ENCODE measurements at places on chromosomes 13 and 19.

DNA sequence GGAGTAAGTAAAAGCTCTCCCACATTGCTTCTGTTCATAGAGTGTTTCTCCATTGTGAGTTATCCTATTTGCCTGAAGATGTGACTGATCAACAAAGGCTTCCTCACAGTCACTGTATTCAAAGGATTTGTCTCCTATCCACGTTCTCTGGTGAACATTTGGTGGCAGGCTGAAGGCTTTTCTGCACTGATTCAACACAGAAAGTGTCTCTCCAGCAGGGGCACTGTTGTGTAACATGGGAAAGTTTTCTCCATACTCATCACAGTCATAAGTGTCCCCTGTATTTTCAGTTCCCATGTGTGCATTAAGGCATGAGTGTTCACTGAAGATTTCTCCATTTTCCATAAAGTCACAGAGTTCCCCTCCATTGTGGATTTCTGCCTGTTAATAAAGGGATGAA lies 17.6 kb downstream of the ZNF121 start:
- no peak for DNase-seq

DNA sequence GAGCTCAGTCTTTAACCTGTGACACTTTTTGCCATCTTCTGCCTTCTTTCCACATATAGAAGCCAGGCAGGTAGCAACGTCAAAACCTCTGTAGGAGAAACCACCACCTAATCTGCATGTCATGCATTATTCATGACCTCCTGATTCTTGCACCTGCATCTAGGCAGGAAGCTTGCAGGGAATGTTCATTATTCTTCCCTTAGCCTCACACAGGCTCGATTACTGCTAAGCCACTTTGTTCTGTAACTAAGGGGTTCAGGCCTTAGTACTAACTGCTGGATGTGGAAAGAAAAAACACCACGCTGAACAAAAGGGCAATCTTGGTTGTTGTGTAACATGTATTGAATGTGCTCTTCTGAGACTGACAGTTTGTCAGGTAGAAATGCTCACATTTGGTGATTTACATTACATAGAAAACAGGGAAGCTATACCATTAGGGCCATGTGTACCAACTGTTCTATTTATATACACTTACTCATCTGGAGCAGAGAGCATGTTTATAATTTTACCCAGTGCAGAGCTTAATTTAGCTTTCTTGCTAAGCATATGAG lies 366.9 kb downstream of the KLF12 start:
- peak; percentile 8 for DNase-seq

DNA sequence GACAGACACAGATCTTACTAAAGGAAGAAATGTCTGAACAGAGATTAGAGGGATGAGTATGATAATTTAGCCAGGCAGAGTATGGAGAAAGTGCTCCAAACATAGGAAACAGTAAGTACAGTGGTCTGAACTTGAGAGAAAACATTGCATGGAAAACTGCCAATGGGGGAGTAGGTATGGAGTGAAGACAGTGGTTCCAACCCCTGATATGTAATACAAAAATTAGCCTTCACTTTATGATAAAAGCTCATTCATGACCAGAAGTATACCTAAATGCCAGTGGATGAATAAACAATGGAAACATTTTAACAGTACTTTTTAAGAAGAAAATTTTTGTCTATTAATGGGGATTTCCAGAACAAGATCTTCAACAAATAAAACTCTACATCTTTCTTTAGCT lies 334.0 kb downstream of the DIAPH3 start:
- no peak for DNase-seq

GRCh38 chr19:13788991-13789390 lies 6.3 kb upstream of the ZSWIM4 start:
- DNase-seq = peak; percentile 68

DNA sequence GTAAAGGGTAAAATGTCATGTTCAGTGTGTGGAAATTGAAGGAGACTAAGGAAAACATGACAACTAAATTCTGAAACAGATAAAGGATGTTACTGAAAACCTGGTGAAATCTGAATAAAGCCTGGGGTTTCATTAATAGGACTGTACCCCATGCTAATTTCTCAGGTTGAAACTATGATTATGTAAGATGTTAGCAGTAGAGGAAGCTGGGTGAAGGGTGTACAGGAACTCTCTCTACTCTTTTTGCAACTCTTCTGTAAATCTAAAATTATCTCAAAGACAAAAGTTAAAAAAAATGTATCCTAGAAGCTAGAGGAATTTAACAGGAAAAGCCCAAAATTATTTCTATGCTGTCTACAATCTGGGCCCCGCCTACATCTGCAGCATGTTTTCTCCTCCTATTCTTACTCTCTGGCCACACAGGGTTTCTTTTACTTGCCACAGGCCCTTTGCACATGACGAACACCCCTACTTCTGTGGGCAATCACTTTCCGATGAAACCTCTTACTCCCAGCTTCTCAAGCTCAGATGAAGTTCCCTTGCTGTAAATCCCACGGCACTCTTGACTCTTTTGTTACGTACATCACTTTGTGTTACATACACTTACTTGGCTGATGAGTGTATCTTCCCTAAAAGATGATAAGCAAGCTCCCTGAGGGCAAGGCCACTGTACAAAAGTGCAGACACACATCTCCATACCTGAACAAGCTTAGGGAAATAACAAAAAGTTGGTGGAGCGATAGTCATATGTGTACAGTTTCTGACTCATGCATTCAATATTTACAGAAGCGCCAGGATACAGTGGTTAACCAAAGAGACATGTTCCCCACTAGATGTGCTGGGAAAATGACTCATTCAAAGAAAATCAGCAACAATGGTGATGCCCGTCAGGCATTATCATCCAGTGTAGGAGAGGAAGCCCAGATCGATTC lies 32.6 kb downstream of the RUBCNL start:
- DNase-seq = peak; percentile 83

DNA sequence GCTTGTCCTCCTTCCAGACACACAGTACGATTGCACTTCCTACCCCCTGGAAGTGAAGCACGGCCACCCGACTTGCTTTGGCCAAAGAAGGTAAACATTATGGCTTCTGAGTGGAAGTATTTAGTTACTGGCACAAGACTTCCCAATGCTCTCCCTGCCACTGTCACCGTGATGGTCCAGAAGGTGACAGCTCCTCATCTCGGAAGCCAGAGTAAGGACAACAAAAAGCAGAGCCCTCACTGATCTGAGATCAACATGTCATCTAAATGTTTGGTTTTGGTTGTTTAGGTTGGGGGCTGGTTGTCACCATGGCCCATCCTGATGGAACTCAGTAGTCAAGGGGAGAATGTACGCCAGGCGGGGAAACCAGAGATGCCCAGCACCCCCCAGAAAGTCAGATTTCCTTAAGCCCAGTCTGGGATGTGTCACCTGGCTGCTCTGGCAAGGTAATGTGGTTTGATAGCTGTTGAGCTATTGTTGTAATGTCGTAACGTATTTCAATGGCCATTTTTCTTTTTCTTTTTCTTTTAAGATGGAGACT lies 170.1 kb upstream of the ZNF536 start:
- DNase-seq = no peak

GRCh38 chr19:42122691-42123607 lies 9.3 kb downstream of the POU2F2 start:
- DNase-seq = no peak

- DNase-seq = no peak
These were observed 18.9 kb upstream of the IPO5 start for GRCh38 chr13:97934590-97934989.

DNA sequence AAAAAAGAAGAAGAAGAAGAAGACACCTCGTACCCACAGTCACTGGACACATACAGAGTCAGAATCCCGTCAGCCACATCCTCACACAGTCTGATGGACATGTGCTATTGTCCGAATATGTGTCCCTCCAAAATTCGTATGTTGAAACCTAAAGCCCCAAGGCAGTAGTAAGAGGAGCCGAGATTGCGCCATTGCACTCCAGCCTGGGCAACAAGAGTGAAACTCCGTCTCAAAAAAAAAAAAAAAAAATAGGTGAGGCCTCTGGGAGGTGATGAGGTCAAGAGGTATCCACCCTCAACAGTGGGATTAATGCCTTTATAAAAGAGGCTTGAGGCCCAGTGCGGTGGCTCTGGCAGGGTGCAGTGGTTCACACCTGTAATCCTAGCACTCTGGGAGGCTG lies 2.6 kb upstream of the DENND1C start:
- DNase-seq = no peak

- peak; percentile 51 for DNase-seq
These were observed 68.4 kb downstream of the SPATA13 start for GRCh38 chr13:24228852-24229458.

GRCh38 chr13:76853481-76853880 lies 32.7 kb downstream of the KCTD12 start:
- no peak for DNase-seq

- peak; percentile 94 for DNase-seq
These were observed at the start of gene NDUFA13 for GRCh38 chr19:19515642-19516519. Gene NDUFA13, plus strand, starts transcription at chr19:19516225. Its CDS starts 14 bp downstream, at chr19:19516239.

DNA sequence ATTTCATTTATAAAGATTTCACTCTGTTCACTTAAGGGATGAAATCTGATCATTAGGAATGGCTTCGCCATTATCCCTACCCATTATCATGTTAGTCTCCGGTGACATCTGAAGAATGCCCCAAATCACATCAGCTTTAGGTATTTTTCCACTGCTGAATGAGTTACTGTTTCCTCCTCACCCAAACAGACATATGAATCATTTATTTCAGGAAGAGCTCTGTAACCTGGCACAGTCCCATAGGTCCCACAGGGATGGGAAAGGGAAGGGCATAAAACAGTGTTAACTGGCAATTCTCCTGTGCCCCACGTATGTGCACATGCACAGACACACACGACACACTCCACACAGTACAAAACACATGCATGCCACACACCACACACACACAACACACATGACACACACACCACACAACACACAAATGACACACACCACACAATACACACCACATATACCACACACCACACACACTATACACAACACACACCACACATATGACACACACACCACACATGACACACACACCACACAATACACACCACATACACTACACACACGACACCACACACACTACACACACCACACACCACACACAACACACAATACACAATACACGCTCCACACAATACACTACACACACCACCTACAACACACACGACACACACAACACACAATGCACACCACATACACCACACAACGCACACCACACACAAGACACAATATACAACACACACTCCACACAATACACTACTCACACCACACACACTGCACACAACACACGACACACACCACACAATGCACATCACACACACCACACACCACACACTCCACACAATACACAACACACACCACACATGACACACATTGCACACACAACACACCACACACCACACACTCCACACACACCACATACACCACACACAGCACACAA lies 15.4 kb downstream of the TMEM255B start:
- DNase-seq = peak; percentile 47

DNA sequence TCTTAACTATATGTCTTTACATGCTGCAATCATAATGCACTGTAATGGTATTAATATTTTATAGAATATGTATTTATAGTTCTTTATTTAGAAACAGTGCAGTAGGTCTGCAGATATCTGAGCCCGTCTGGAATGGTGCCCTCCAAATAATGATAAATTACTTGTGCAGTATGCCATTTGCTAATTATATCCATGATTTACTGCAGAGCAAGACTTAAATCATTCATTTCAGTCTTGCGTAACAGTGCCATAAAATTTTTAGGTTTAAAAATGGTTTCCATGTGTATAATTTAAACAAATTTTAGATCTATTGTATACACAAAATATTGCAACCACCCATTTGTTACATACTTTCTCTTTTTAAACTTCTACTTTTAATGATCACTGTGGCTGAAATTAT lies 175.1 kb downstream of the ZNF536 start:
- no peak for DNase-seq

- DNase-seq = no peak
These were observed 63.5 kb upstream of the MYCBP2 start for GRCh38 chr13:77390391-77390790.

DNA sequence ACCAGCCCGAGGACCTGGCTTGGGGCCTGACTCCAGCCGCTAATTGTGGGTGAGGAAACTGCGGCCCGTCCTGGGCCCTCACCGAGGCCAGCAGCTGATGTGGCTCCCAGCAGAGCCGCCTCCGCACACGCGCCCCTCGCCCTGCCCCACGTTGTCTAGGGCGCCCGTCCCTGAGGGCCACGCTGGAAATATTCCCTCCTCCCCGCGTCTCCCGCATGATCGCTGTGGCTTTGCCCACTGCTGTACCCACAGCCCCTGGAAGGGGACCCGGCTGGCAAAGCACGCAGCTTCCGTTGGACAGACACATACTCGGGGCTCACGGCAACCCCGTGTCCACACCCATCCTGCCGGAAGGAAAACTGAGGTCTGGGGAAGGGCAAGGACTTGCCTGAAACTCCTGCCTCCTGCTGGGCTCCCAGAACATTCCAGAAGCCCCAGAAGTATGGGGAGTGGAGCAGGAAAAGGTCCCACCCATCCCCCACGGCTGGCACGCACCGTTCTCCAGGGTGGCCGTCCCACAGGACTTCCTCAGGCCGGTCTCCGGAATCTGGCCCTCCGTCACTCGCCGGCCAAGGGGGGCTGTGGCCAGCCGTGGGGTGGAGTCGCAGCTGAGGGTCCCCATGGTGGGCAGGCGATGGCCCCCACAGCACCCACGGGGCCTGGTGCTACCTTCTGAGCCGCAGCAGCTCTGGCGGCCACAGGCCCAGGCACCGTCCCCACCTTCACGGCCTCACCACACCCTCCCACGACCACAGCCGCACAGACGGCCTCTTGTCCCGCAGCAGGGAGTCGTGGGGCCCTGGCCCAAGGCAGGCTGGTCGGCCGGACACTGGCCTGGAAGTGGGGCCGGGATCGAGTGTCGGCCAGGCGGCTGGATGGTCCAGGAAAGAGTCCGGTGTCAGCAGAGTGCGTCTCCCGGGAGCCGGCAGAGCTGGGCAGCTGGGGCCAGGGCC lies 13.6 kb upstream of the SHC2 start:
- no peak for DNase-seq

DNA sequence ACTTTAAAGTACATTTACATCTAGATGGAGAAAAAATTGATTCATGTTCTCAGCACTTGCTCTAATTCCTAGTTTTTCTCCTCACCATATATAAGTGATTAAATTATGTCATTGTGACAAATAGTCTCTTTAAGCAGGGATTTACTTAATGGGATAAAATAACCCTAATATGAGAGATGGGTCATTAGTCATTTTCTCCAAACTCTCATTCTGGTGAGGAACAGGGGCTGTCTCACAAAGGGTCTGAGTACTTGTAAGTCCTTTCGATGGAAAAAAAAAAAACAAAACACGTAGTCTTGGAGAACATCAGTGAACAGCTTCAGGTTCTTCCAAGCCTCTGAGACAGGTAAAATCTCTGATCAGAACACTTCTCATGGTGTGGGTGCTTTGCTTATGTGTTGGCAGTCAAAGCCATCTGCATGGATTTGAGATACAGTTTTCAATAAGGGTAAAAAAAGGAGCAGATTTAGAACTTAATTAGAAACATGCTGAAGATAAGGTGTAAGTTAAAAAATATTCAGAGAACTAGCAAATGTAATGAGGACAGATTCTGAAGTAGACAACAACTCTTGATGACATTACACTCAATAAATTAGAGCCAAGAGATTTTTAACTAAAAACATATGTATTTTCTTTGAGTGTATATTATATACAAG lies 1668.9 kb upstream of the MIR17HG start:
- DNase-seq = no peak

GRCh38 chr19:5122121-5122400 lies 153.1 kb downstream of the KDM4B start:
- DNase-seq = no peak

All from hepatic stellate cell (primary cell).